ENCODE measurements at places on chromosomes 16 and 17. TPM values are rescaled to one million over a fixed set of nuclear protein-coding genes. Genes with fewer than 3 reads are reported as not detected.

Gene TMEM235
- not detected for total RNA-seq

Gene HAP1
- 0.86 TPM for total RNA-seq

Gene C17orf113
- total RNA-seq = 4.5 TPM

Gene FBXO39
- 0.59 TPM for total RNA-seq

Gene ABCA8
- not detected for total RNA-seq
